Activated CD4-positive, alpha-beta T cell treated with anti-CD3 and anti-CD28 coated beads, Interleukin-2, amount 50 U/mL, for 48 hours (primary cell): ENCODE measurements at places on chromosomes 3 and 15.

DNA sequence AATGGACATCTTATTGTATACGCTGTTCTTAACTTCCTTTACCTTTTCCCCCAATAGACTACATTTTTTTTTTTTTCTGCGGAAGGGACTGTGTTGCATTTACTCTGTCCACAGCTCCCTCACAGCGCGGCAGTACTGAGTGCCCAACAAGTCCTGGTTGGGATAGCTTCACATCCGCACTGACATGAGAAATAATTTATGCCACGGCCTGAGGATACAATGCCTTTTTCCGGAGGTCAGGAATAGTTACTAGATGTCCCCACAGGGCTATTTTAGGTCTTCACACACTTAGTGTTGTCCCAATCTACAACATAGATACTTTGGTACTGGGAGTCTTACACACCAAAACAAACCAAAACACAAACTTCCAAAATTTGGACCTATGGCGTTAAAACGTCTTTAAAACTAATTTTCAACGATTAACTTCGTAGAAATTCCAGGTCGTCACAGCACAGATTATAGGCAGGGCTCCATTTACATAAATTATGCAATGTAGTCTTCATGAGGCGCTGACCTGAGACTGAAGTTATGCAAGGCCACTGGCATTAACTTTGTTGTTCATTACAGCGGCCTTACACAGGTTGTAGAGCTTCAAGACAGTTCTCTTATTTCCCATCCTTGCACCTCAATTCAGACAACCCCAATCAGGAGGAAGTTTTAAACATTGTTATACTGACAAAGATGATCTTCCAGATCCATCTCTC lies 989 bp upstream of the PPIB start:
- peak; percentile 24 for DNase-seq

GRCh38 chr3:143066033-143066432 lies 53.5 kb upstream of the CHST2 start:
- DNase-seq = no peak

- DNase-seq = no peak
Measured at GRCh38 chr3:17032407-17033034, 147.8 kb downstream of the PLCL2 start.

- no peak for DNase-seq
Measured at GRCh38 chr3:108834551-108834950, 12.0 kb downstream of the TRAT1 start.

DNA sequence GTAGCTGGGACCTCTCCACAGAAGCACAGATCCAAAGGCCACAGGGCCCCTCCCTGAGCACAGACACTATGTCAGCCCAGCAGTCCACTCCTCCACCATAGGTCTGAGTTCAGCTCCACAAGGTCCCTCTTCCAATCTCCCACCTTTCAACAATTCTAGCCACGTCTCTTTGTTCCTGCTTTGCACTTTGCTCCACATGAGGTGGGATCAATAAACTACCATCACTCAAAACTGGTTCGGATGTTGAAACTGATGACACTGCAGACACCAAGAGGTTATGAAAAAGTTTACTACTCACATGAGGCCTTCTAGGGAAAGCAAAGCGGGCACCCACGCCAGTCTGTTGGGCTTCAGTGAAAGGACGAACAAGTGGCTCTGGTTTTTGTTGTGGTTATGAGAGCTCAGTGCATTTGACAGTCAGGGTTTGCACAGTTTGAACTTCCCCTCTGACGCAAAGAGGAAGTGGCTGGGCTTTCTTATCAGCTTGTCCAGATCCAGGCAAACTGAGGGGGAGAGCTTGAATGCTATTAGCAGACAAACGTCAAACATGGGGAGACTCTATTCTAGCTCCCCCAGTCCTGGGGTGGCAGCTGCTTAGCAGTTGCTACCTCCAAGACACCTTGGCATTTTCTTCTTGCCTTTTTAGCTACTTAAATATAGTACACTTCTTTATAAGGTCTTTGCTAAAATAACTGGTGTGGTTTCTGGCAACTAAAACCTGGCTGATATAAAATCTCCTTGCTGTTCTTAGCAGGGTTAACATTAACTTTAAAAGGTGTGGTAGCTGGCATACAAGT lies 37.8 kb downstream of the ZNF445 start:
- peak; percentile 70 for DNase-seq
